ENCODE measurements at places on chromosomes 5 and 9.

DNA sequence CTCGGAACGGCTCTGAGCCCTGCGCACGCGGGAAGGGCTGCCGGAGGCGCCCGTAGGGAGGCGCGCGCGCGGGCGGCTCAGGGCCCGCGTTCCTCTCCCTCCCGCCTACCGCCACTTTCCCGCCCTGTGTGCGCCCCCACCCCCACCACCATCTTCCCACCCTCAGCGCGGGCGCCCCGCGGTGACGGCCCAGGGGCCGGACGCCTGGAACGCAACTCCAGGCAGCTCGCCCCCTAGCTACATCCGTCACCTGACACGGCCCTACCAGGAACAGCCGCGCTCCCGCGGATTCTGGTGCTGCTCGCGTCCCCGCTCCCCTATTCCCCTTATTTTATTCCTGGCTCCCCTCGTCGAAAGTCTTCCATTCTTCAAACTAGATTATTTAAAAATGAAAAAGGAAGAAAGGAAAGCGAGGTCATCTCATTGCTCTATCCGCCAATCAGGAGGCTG is at the start of gene CDKN2B-AS1:
TSS of gene CDKN2B-AS1 (plus strand) at position 236 of the 450 bp plus-strand sequence.
- no peak for DNase-seq

DNA sequence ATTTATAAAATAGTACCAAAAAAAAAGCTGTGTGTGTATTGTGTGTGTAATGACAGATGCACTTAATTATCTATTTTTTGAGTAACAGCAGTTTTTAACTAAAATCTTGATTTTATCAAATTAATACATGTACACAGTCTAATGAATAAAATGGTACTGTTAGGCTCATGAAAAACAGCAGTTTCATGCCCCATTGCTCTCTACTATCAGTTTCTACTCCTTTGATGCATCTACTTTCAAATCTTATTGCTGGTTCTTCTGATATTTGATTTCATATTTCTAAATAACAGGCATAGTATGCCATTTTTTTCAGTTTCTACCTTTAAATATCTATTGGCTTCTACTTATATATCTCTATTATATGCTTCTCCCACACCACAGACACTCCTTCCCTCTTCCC is 117.4 kb downstream of the CCDC171 start:
- no peak for DNase-seq

- DNase-seq = no peak
These were observed 1.8 kb downstream of the UBAP2 start for GRCh38 chr9:34046784-34047379.

DNA sequence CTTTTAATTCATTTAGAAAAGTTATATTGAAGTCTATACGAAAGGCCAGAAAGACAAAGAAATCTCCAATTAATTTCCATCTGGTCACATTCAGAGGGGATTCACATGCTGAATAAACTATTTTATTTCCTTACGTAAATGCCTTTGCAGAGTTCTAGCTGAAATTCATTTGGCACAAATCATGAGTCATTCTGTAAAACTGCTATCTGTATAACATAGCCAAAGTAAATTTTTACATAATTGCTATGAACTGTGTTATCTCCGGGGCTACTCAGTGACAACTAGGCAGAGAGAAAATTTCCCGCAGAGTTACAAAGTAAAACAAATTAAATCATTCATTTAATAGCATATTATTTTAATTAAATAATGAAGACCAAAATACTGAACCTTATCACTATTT is 463.2 kb upstream of the ADAMTS16 start:
- DNase-seq = no peak

GRCh38 chr5:141618804-141619554 is at the start of gene DIAPH1:
DIAPH1 (minus strand) TSS chr5:141619000; CDS start chr5:141618914, 86 bp downstream.
- DNase-seq = peak; percentile 97

GRCh38 chr9:79765466-79765865 is 193.7 kb downstream of the TLE4 start:
- DNase-seq = no peak

DNA sequence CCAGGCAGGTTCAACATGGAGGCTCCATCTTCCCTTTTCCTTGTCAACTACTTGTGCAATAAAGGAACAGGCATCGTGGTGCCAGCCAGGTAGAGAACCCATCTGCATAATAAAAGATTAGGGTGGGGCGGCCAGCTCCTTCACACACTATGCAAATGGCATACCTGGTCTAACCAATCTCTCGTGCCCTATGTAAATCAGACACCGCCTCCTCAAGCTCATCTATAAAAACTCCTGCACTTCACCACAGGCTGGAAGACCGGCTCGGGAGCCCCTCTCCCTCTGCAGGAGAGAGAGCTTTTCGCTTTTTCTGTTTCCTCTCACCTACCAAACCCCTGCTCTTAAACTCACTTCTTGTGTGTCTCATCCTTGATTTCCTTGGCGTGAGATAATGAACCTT is 244.3 kb upstream of the PUM3 start:
- DNase-seq = no peak

DNA sequence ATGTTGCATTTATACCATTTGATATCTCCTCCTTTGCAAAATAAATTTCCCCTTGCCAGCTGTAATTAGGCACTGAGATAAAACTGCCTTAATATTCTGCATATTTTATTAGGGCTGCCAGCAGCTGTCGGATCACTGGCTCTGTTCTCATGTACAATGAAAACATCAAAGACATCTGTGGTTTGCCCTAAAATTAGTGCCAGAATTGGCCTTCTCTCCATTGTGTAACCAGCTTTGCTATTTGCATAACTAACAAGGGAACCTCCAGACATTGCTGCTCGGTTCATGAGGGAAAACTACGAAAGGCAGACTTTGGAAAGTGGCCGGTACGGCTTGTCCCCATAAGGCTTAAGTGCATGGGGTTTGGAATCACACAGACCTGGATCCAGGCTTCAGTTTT is 45.5 kb upstream of the KIF2A start:
- DNase-seq = no peak

DNA sequence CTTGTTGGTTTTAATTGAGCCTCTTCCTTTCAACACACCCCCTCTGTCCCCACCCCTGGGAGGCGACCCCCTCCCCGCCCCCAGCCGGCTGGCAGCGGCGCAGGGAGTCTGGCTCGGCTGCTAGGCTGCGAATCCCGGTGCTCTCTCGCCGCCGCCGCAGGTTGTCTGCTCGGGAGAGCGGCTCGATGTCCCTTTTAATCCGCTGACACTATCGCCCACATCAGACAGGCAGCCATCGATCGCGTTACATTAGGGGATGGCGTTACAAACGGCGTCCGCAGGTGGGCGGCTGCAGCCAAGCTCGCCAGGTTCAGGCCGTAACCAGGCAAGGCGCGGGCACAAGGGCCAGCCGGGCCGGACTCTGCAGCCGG is 1.3 kb downstream of the NR2F1-AS1 start:
- DNase-seq = no peak

- DNase-seq = no peak
These were observed 41.7 kb upstream of the TMEM250 start for GRCh38 chr9:136160381-136160841.

- DNase-seq = no peak
These were observed 347.2 kb upstream of the MEF2C start for GRCh38 chr5:89230178-89230577.

GRCh38 chr5:95924720-95925377 is 36.8 kb downstream of the ELL2 start:
- DNase-seq = no peak

- peak; percentile 35 for DNase-seq
These were observed 592 bp downstream of the UBAP2 start for GRCh38 chr9:34047864-34048726.

- no peak for DNase-seq
These were observed 87.0 kb upstream of the CCL21 start for GRCh38 chr9:34796924-34797323.

DNA sequence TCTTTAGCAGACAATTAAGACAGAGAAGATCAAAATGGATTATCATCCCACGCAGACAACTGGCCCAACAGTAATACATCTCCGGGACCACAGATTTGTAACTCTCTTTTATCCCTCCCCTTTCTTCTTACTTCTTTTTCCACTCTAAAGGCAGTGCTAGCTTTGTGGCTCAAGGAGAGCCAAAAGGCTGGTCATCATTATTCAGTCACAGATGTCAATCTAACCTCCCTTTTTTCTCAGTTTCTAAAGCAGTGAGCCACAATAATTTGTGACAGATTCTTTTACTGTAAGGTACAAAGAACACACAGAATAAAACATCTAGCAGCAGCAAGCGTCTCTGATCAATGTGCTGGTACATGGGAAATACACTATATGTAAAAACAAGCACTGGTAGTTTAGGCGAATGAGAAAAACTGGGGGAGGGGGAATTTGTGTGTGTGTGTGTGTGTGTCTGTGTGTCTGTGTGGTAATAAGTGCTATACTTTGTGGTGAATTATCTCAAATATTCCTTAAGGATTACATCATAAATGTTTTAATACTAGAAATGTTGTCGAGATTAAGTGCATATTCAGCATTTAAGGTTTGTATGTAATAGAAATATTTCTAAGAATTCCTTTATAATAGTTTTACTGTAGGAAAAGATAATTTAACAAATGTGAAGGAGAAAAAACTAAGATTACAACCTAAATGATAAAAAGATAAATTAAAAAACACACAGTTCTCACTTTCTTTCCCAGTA is 140.2 kb downstream of the DENND1A start:
- no peak for DNase-seq

- no peak for DNase-seq
These were observed 15.6 kb downstream of the RIC1 start for GRCh38 chr9:5644501-5644900.

- no peak for DNase-seq
These were observed 6.9 kb upstream of the CTSL start for GRCh38 chr9:87718852-87719612.
